ENCODE measurements at places on chromosomes 12 and 14.

DNA sequence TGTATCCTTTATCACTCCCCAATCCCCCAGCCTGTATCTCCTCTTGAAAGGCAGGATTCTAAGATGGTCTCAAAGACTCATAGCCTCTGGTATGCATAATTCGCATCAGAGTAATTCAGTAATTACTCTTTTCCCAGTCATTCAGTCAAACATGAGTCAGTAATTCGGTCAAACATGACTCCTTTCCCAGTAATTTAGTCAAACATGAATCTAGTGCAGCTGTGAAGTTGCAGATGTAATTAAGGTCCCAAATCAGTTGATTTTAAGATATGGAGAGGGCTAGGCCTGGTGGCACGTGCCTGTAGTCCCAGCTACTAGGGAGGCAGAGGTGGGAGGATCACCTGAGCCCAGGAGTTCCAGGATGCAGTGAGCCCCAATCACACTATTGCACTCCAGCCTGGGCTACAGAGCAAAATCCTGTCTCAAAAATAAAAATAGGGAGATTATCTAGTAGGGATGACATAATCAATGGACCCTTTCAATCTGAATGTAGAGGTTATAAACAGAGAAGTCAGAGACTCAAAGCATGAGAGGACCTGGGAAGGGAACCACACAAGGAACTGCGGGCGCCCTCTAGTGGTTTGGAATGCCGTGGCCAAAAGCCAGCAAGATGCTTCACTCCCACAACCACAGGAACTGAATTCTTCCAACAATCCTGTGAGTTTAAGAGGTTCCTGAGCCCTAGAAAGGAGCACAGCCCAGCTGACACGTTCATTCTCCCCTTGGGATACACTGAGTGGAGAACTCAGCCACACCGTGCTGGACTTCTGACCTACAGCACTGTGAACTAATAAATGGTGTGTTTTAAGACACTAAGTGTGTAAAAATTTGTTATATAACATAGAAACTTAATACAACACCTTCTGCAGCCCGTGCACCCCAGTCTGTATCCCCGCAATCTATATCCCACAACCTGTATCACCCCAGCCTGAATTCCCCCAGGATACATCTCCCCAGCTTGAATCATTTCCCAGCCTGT, 14.3 kb upstream of the ARMH4 start:
- peak; percentile 4 for DNase-seq

DNA sequence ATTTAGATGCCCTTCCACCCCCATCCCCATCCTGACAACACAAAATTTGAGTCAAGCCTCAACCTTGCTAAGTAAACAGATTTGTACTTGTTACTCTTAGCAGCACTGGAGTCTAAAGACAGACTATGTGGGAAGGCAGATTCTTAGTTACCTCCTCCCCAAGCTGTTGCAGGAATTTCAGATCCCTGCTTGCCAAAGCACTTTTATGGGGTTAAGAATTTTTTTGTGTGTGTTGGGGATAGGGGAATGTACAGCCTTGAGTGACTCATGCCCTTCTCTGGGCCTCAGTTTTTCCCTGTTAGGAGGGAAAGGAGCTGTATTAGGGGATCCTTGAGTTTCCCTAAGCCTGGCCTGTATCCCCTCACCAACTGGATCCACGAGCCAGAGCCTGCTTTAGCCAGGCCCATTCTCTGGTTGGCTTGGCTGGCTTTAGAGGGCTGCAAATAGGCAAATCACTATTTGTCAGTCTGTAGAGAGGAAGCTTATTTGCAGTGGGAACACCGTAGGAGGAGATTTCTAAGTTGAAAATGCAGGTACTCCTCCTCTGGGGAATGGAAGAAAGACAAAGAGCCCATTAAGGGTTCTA, 27.7 kb upstream of the RNU6-8 start:
- no peak for DNase-seq

DNA sequence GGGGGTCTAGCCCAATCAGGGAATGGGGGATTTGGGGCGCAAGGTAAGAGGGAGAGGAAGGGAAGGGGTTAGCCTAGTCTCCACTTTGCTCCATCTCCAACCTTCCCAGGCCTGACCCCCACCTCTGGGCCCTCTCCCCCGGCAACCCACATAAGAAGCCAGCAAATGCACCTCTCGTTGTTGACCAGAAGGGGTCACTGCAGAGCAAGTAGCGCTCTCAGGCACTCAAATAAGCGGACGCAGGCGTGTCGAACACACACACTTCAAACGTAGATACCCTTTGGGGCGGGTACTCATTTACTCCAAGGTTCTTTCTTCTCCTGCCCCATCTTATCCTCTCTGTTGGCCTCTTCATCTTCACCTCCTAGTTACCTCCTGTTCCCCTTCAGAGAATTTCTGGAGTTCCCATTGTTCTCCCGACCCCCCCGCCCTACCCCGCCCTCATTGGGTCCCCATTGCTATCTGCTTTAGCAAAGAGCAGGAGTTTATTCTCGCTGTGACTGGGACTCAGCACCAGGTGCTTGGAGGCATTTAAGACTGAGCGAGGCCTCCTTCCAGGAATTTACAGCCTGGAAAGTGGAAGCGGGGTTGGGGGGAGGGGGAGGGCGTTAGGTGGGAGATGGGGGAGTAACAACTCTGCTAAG, 1.5 kb upstream of the SRRM4 start:
- peak; percentile 22 for DNase-seq

DNA sequence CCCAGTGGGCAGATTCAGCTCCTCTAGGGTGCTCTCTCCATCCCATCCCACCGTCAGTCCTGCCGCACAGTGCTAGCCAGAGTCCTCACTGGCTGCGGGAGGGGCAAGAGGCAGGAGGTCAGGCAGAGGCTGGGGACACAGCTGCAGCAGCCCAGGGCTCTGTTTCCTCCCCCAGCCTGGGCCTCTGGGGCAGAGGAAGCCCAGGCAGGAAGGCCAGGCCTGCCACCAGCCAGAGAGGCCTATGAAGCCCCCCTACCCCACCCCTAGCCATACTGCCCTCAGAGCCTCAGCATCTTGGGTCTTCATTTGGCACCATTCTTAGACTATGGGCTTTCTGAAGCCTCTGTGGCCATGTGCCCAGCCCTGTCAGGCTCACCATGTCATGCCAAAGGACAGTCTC, 3.4 kb downstream of the ACVRL1 start:
- no peak for DNase-seq

DNA sequence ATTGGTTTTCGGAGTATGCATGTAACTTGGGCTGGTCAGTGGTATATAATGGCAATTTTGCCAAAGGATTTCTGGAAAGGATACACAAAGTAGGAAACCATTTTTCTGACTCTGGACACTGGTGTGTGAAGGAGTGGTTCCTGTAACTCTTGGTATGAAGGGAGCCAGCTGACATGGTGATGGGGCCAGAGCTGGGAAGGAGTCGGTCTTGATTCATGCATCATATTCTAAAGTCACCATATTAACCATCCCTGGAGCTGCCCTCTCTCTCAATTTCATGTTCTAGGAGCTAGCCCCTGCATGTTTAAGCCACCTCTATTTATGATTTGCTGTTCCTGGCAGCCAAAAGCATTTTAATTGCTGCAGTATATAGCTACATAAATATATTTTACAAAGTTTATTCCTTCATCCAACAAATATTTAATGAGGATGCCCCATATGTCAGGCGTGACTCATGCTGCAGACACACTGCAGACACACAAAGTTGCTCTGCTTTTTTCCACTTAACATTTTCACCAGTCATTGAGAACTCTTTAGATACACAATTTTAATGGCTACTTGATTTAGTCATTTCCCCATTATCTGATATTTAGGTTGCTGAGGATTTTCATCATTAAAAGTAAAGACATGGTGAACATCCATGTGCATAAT, 78.7 kb upstream of the PSMC1 start:
- DNase-seq, result no peak

GRCh38 chr14:23398348-23398747, 9.7 kb downstream of the MYH6 start:
- no peak for DNase-seq

DNA sequence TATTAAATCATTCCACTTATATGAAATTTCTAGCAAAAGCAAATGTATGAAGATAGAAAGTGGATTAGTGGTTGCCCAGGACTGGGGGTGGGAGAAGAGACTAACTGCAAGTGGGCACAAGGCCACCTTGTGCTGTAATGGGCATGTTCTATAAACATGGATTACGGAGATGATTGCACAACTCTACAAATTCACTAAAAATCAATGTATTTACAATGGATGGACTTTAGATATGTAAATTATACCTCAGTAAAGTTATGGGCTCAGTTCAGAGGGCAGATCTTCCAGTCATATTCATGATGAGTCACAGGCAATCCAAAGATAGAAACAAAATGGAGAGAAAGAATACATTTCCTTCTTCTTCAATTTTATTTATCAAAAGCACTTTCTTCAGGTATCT, 173.9 kb downstream of the NDUFA12 start:
- DNase-seq, result no peak

- DNase-seq, result no peak
These were observed 166.0 kb downstream of the NAV3 start for GRCh38 chr12:77996670-77997069.

- DNase-seq, result peak; percentile 4
These were observed 61.1 kb downstream of the NINJ2 start for GRCh38 chr12:601976-602699.

DNA sequence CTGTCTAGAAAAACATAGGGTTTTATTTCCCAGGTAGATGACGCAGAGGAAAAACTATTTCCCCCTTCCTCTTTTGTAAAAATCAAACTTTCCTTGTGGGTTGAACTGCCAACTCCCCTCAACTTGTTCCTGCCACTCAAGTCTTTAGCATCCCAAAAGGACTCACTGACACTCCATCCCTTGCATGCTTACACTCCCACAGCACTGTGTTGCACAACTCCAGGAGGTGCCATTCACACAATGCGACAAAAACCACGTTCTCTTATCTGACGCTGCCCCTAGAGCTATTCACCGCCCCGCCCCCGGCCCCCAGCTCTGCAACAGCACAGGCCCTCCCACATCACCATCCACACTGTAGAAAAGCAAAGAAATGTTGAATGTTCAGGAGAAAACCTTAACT, 16.9 kb upstream of the STON2 start:
- no peak for DNase-seq

DNA sequence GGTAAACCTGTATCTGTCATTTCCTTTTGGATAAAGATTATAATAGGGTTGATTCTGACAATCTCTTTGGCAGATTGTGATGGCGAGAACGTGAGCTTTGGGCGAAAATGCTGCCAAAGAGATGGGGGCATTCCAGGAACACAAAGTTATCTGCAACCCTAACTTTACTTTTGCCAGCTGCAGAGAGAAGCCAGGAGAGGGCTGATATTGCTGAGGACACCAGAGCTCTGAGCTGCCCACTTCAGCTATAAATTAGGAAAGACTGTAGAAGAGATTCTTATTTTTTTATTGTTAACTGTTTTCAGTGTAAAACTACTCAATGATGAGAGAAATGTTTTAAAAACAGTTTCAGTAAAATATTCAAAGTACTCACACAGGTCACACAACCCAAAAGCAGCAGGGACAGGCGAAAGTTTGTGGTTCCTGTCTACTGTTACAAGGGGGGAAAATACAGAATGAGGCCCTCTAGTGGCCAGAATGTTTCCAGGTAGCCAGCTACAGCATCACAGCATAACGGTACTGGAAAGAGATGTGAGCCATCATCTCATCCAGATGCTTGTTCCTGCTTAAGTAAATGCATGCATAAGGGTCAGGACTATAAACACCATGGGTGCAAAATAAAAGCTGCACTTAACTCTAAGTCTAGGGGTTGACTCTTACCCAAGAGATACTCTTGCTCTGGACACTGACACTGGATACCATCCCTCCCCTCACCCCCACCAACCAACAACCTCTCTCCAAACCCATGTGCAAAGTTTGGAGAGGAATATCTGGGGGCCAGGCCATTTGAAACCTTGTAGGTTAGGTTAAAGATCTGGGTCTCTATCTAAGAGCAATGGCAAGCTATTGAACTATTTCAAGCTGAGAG, 498.4 kb downstream of the RMST start:
- DNase-seq, result no peak

- DNase-seq, result no peak
These were observed 2.7 kb downstream of the BHLHE41 start for GRCh38 chr12:26122061-26122680.

- DNase-seq, result no peak
These were observed 14.7 kb downstream of the PTPRO start for GRCh38 chr12:15336768-15337553.

DNA sequence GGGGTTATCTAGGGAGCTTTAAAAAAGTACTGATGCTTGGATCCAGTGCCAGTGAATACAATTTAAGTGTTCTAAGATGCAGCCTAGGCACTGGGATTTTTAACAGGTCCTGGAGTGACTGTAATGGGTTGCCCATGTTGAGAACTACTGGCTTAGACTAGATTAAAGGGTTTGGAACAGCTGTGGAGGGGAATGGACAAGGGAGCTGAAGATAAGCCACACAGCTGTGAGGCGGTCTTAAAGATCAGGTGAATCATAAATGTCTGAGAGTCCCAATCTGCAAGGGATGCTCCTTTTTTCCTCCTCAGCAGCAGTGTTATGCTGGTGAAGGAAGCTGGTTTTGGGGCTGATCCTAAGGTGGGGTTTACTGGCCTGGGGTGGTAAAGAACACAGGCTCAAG, 35.5 kb upstream of the FRMD6 start:
- DNase-seq, result no peak

- no peak for DNase-seq
These were observed 61.2 kb upstream of the VASH1 start for GRCh38 chr14:76699939-76700590.

- no peak for DNase-seq
These were observed 4.3 kb downstream of the NIN start for GRCh38 chr14:50826681-50827080.

- no peak for DNase-seq
These were observed 355.5 kb downstream of the DIO2 start for GRCh38 chr14:79855789-79856188.

GRCh38 chr12:23617749-23618148, 331.7 kb downstream of the SOX5 start:
- DNase-seq, result no peak

DNA sequence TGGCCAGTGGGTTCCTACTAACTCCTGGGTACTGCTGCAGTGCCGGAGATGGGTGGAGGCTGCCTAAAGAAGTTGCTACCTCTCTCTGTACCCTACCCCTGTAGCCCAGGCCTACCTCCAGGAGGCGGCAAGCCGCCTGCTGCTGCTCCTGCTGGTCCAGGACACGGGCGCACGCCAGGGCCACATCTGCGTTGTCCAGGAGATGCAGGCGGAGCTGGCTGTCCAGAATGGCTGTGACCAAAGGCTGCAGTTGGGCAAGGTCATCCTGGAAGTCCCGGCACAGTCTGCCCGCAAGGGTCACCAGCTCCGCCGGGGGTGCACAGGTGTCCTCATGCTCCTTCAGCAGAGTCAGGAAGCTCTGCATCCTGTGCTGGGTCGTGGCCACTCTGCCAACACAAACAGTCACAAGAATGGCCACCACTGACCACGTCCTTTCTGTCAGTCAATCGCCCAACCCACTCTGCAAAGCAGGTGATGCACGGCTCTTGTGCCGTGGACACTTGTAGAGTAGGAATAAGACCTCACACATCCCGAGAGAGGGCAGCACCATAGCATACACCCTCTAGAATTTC, 1.6 kb downstream of the ANHX start:
- no peak for DNase-seq

DNA sequence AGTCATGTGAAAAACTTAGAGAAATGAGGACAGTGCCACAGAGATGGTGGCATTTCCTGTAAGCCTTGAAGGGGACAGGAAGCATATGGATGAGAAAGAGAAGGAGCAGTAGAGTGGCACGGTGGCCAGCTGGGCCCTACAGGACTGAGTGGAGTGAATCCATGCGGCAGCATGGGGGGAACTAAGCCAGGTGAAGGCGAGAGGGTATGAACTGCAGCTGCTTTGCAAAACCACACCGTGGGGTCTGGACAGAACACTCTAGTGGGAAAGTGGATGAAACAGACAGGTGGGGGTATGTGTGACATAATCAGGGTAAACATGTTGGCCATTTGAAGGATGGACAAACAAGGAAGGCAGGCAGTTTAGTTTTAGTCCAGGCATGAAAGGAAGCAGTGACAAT, 10.4 kb upstream of the SYCP3 start:
- no peak for DNase-seq

Data from NCI-H2081 treated with DMSO at 0.1 percent for 48 hours (cell line).